ENCODE measurements at places on chromosomes 12 and 14. TPM values are rescaled to one million over a fixed set of nuclear protein-coding genes. Genes with fewer than 3 reads are reported as not detected.

The ACVR1B gene
- total RNA-seq: 16.0 TPM

The CFAP54 gene
- total RNA-seq: 1.6 TPM

The FGF6 gene
- not detected for total RNA-seq

The POTEM gene
- not detected for total RNA-seq

The SLC38A4 gene
- total RNA-seq: not detected

The PDE3A gene
- 2.2 TPM for total RNA-seq

The HOXC13 gene
- 12.4 TPM for total RNA-seq

The MYL2 gene
- not detected for total RNA-seq

The MYF5 gene
- not detected for total RNA-seq

The SLCO1C1 gene
- 0.10 TPM for total RNA-seq

The RPS6KA5 gene
- total RNA-seq: 2.2 TPM

The ALDH2 gene
- total RNA-seq: 72.5 TPM

Data from A549 treated with CpdA at 1 μM for 4 hours (cell line).